ENCODE measurements at places on chromosomes 11 and 22.

GRCh38 chr11:92524542-92524941, 299.9 kb downstream of the FAT3 start:
- no peak for DNase-seq

DNA sequence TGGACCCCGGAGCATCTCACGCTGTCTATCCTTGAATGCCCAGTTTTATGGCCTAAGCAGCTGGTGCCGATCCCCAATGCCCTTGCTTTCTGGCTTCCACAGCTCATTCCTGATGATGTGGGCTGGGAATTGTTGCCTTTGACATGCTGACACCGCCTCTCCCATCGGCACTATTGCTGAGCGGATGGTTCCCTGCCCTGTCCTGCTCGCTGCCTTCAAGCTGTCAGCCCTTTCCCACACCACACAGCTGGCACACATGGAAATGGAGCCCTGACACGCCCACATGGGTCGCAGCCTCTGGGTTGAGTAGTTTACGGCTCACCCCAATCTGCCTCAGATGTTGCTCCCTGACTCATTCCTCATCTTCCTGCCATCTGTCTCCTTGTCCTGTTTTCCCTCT, 110.2 kb upstream of the SESN3 start:
- DNase-seq: no peak

DNA sequence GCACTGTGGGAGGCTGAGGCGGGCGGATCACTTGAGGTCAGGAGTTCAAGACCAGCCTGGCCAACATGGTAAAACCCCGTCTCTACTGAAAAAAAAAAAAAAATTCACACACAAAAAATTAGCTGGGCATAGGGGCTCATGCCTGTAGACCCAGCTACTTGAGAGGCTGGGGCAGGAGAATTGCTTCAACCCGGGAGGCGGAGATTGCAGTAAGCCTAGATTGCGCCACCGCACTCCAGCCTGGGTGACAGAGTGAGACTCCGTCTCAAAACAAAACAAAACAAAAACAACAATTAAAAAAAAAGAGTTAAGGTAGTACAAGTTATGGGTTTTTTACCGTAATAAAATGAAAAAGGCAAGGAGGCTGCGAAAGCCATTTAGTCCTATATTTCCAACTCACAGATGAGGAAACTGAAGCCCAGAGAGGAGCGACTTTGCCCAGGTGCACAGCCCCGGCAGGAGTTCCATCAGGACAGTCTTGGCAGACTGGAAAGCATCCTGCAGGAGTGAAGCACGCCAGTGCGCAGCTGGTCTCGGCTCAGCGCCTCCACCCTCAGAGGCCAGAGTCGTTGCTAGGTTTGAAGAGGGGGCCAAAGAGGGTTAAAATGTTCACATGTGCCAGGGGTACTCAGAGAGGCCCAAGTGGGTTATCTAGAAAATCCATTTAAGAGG, 3.8 kb upstream of the FADS3 start:
- DNase-seq: no peak

DNA sequence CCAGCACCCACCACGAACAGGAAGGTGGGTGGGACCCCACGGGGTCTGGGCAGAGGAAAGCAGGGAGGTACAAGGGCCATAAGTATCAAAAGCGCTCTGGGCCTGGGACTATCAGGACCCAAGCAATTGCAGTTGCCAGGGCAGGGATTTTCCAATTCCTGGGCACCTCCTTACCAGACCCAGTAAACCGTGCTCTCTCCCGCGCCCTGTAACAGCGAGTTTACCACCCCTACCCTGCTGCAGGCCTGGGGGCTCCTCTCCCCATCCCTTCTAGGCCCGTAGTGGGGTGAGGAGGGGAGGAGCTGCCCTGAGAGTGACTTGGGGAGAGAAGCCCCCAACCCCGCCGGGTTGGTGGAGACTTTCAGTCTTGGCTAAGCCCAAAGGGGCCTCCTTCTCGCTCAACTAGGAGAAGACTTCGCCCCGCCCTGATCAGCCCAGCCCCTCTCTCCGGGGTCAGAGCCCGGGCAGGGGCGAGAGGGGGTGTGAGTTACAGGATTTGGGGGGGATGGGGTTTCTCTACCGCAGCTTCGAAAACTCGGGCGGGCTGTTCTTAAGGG, 5.4 kb downstream of the PAX6 start:
- no peak for DNase-seq

GRCh38 chr11:61799665-61800284, 7.1 kb downstream of the FEN1 start:
- DNase-seq: no peak

- no peak for DNase-seq
Measured at GRCh38 chr11:122100037-122100755, 15.8 kb downstream of the BLID start.

DNA sequence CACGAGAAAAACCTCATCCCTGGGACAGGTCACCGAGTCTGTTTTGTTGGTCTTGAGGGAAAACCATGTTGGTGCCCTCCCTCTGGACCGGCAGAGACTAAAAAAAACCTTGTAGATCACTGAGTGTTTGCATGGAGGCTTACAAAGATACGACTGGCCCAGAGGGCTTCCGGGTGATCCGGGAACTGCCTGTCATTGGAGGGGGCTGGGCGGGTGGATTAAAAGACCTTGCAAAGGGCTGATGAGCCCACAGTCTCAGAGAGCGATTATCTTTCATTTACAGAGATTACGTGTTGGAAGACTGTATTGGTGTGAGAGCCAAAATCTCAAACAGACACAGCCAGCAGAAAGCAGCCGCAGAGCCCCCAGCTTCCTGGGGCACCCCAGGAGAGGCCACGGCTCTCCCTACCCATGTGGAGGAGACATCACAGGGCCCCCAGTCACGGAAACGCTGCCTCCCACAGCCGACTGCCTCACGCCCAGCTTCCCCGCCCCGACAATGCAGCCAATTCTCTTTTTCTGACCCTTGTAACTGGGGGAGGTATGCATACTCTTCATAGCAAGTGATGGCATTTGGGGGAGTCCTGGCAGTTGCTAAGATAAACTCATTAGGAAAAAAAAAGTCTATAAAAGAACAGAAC, 426.4 kb downstream of the CTTN start:
- DNase-seq: peak; percentile 31

- DNase-seq: no peak
Measured at GRCh38 chr11:61120099-61120705, 17.9 kb downstream of the CD5 start.

GRCh38 chr11:43908683-43909082, 28.1 kb downstream of the ALKBH3 start:
- DNase-seq: no peak

DNA sequence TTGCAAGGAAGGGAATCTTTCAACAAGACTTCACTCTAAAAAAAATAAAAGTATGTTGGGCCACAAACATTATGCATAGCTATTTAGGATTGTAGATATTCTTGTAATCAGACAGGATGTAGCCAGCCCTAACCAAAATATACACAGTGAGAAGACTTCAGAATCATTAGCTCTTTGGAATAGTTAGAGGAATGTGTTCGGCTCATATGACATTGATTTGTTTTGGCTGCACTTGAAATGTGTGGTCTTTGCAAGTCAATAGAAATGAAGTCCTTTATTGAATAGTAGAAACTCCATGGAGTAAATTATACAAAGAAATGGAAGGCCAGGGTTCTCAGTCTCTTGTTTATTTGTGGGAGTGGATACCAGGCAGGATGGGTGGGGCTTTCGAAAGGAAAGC, 692.1 kb downstream of the NTM start:
- DNase-seq: no peak

GRCh38 chr11:70175236-70175698, 27.8 kb upstream of the FADD start:
- no peak for DNase-seq

- no peak for DNase-seq
Measured at GRCh38 chr11:124934862-124935547, 842 bp downstream of the HEPACAM start.

DNA sequence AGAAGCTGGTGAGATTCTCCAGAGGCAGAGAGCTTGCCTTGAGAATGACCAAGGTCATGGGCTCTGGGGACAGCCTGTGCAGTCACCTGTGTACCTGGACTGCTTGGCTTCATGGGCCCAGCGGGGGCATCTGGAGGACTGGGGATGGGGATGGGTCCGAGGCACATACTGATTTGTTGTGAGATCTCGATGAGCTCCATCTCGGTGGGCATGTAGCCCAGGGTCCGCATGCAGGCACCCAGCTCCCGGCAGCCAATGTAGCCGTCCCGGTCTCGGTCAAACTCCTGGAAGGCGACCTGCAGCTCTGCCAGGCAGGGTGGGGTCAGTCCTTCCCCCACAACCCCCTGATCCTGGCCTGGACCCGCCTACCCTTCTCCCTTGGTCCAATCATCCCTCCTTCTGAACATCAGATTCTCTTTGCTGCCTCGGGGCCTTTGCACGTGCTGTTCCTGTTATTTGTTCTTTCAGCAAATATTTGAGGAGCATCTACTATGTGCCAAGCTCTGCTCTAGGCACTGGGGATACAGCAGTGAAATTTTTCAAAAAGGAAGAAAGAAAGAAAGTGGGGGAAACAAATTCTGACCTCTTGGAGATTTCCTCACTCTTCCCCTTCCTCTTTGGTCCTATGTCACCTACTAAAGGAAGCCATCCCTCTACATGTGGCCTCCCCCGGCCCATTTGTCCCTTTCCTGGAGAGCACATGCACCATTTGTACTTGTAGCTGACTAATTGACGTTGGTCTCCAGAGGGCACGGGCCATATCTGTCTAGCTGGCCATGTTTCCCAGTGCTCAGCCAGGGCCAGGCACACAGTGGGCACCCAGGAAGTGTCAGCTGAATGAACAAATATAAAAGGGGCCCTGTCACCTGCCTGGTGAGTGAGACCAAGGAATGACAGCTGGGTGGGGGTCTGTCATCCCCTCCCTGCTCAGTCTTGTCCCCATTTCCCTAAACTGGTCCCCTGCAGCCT, 2.1 kb downstream of the CABP2 start:
- no peak for DNase-seq

GRCh38 chr11:113260541-113260940, 53.8 kb upstream of the TTC12 start:
- DNase-seq: peak; percentile 16

- no peak for DNase-seq
Measured at GRCh38 chr22:50049299-50050195, 8.6 kb downstream of the TTLL8 start.

DNA sequence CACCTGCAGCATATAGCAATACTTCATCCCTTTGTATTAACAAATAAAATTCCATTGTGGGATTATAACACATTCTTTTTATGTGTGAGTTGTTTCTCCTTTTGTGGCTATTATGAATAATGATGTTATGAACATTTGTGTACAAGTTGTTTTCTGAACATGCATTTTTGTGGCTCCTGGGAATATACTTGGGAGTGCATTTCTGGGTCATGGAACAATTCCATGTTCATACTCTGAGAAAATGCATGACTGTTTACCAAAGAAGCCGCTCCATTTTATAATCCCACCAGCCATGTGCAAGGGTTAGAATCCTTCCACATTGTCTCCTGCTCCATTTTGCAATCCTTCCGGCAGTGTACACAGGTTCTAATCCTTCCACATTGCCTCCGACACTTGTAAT, 713.8 kb downstream of the TBC1D22A start:
- DNase-seq: no peak

GRCh38 chr11:85165819-85166218, 461.3 kb downstream of the DLG2 start:
- no peak for DNase-seq

GRCh38 chr11:47550288-47551047, 2.5 kb downstream of the CELF1 start:
- DNase-seq: no peak

DNA sequence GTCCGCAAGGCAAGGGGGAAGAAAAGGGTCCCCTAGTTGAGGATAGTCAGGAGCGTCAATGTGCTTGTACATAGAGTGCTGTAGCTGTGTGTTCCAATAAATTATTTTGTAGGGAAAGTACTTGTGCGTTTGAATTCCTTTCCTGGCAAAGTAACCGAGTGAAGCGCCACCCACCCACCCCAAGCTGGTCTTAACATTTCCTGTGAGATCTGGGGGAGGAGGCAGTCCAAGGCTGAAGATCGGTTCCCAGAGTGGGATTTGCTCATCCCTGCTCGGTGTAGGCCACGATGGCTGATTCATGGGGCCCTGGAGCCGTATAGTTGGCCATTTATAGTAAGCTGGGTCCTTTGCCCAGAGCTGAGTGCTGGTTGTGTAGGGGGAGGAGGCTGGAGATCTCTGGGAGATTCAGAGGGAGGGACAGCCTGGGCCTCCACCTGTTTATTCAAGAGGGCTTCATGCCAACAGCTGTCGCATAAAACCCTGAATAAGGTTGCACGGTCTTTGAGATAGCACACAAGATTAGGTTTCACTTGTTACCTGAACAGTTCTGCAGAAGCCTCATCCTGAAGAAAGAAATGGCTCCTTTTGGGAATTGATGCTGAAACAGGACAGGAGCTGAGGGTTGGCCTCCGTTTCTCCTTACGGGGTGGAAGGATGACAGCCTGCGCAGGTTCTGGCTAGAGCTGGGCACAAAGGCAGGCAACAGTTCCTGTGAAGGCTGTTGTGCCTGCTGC, 2.4 kb downstream of the ATF4 start:
- DNase-seq: peak; percentile 41
